ENCODE measurements at places on chromosomes 12 and 14.

DNA sequence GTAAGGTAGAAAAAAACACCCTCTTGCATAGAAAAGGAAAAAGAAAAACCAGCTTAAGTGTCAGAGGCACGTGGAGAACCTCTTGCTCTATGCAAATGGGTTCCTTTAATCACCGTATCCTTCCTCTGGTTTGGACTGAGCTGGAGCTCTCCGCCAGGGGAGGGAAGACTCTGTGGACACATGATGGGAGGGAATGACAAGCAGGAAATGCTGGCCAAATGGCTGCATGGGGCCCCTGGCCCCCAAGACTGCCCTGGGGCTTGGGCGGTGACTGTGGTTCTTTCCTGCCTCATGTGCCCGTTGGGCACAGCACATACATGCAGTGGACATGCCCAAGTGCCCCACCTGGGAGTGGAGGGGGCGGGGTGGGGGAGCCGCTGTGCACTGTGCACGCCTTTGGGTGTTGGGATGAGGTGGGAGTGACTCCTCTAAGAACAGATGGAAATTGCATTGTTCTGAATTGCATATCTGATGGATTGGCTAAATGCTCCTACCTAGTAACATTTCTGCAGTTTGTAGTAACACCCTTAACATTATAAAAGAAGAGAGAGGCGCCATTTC lies 166.4 kb upstream of the AVPR1A start:
- DNase-seq, result no peak

GRCh38 chr14:30822080-30822571 lies 52.2 kb upstream of the COCH start:
- peak; percentile 7 for DNase-seq

GRCh38 chr12:111687255-111687654 lies 1.4 kb downstream of the ACAD10 start:
- DNase-seq, result peak; percentile 53

GRCh38 chr12:30853561-30854133 lies 72.9 kb upstream of the TSPAN11 start:
- DNase-seq, result no peak

DNA sequence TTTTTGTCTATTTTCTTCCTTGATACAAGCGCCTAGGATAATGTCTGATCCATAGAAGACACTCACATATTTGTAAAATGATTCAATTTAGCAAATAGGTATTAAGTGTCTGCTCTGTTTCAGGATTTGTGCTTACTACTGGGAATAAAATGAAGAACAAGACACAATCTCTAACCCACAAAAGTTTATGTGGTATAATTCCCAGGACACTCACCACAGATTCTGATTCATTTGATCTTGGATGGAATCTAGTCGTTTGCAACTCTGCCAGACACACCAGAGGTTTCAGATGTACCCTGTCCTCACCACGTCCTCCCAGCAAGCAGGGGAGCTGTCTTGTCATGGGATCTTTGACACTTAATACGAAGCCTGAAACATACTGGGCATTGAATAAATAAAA lies 208.3 kb downstream of the LRIG3 start:
- no peak for DNase-seq

DNA sequence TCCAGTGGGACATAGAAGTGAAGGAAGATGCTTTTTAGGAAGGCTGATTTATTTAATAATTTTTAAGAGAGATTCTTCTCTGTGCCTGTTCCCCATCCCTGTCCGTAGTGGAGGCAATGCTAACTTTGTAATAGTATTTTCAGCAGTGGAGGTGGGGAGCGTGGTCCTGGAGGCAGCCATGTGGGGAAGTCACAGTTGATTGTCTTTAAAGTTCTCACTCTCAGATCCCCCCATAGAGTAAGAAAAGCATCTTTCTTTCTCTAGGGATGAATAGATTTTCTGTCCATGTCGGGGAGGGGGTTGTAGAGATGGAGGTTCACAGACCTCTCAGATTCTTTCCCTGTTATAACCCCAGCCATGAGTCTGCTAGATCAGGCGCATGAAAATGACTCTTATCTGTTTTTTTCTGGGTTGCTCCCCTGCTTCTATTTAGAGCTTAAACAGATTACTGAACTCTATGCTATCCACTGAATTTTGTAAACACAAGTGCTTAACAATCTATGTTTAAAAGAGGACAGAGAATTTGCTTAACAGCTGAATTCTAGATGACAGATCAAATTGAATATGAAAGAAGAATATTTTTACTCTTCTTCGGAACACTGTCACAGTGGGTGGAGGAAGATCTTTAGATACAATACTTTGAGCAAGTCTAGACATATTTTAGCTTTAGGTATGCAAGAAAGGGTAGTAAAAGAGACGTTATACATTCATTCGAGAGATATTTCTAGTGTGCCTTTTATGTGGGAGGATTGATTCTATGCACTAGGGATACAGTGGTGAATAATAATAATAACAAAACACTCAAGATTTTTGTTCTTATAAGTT lies 25.3 kb downstream of the TMEM117 start:
- no peak for DNase-seq

- no peak for DNase-seq
These were observed 14.4 kb downstream of the CLSTN3 start for GRCh38 chr12:7144414-7145120.

DNA sequence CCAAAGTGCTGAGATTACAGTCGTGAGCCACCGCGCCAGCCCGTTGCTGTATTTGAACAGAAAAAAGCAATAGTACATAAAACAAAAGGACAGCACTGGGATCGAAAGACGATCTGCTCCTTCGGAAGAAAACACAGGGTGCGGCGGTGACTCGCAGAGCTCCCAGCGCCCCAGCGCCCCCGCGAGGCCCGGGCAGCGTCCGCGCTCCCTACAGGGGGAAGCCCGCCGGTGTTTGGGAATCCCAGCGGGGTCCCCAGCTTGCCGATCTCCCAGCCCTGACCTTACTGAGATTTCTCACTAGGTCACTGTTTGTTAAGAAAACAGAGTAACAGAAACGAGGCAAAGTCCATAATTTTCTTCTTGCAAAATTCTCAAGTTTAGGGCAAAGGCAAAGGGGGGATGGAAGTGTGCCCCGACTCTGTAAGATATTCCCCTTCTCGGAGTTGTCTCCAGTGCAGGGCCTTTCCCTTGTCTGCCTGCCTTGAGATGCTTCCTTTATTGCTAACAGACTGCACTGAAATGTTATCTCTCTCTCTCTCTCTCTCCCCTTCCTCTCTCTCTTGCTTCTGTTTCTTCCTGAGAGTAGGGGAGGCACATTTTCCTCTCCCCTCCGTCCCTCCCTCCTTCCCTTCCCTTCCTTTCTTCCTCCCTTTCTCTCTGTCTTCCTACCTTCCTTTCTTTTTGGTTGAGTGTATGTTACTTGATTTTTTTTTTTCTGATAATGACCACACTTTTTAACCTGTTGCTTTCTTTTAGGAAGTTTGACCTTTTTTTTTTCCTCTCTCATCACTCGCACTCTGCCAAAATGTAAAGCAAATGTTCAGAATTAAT lies 91.9 kb downstream of the TMEM30B start:
- peak; percentile 34 for DNase-seq

DNA sequence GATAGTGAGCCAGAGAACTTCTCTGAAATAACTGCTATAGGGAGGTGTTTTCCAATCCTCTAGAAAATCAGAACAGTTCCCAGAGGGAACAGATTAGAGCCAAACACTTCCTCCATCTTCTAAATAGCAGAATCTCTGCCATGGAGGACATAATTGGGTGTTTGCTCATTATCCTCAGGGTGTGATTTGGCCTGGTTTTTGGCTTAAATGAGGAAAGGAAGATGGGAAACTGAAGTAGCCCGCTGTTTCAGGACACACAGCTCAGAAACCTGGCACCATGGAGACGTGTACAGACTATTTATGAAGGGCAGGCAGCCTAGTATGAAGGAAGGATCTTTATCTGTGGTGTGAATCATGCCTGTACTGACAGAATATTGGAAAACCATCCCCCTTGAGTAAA lies 231.7 kb upstream of the PRKD1 start:
- no peak for DNase-seq
